Activated naive CD4-positive, alpha-beta T cell (primary cell): ENCODE measurements at places on chromosomes 16 and 17.

- no peak for DNase-seq
Observed at GRCh38 chr16:78365366-78365765, 265.9 kb downstream of the WWOX start.

DNA sequence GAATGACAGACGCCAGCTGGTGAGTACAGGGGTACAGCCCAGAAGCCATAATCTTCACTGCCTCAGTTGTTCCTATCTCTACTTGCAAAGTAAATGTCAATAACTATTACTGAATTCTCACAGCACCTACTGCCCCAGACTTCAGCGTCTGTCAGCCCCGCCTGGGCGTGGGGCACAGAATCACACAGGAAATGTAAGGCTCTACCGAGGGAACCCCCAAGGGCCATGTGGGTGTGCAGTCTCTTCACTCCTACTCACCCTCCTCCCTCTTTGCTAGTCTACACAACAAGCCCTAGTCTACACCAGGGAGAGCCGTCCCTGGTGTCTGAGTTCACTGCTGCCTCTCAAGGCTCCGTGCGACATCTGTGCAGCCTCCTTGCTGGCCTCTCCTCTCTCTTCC lies 4.5 kb downstream of the NPTX1 start:
- DNase-seq, result no peak

GRCh38 chr17:30235386-30236296 lies at the start of gene SLC6A4:
Gene SLC6A4, minus strand, starts transcription at chr17:30235697. Its CDS starts 13,739 bp downstream, at chr17:30221958.
- DNase-seq, result no peak

- no peak for DNase-seq
Observed at GRCh38 chr16:3915426-3916260, 35.1 kb upstream of the CREBBP start.

DNA sequence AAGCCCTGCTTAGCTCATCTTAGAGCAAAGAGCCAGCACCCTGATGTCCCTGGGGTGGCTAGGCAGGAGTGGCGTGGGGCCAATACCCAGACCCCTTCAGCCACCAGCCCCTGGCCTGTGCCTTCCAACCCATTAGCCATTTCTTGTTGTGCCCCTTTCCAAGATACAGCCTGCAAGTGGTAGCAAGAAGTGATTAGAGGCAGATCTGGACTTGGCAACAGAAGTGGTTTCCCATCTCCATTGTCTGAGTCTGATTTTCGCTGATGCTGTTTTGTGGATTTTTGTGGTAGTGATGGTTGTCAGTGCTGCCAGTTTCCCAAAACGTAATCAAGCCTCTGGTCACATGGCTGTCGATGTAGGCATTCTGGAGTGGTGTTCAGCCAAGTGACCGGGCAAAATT lies 25.7 kb downstream of the PLCD3 start:
- no peak for DNase-seq
